Caki2 (cell line): ENCODE measurements at places on chromosomes 2 and 18. TPM values are rescaled to one million over a fixed set of nuclear protein-coding genes. Genes with fewer than 3 reads are reported as not detected.
A peak's percentile ranks its signal among the peaks of the same experiment; 100 is the strongest.

GRCh38 chr18:49399003-49399402, 61.4 kb downstream of the DYM start:
- DNase-seq = no peak

The XDH gene
- total RNA-seq = 0.68 and 1.4 TPM in 2 replicates

The LAMA3 gene
- total RNA-seq = 19.2 and 26.7 TPM in 2 replicates

The REG3A gene
- total RNA-seq = not detected in 2 replicates

The EMILIN1 gene
- total RNA-seq = 0.07 and 0.58 TPM in 2 replicates

- DNase-seq = no peak
Measured at GRCh38 chr2:147288131-147288530, 556.7 kb upstream of the ACVR2A start.

- DNase-seq = peak; percentile 30
Measured at GRCh38 chr2:38106405-38107094, 30.6 kb upstream of the CYP1B1 start.

DNA sequence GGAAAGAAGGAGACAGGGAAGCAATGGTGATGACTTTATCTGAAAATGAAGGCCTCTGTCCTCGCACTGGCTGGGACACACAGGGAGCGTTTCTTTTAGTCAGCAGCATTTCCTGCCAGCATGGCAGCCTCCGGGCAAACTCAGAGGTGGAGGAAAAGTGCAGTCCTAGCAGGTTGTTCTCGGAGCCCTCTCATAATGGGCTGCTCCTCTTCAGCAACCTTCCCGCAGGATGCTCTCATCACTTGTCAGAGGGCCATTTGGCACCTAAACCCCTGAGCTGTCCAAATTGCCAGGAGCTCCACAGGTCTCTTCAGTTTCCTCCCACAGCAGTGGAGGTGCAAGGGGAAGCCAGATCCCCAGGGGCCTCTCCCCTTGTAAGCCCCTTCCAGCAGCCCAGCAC, 6.2 kb downstream of the STK39 start:
- DNase-seq = no peak

The UGT1A7 gene
- 39.2 and 45.3 TPM in 2 replicates for total RNA-seq
